Stimulated activated CD4-positive, alpha-beta T cell treated with anti-CD3 and anti-CD28 coated beads, Interleukin-12 subunit alpha, Interleukin-12 subunit beta, amount 100 ng/mL, for 4 hours (primary cell): ENCODE measurements at places on chromosomes 2 and 18.

DNA sequence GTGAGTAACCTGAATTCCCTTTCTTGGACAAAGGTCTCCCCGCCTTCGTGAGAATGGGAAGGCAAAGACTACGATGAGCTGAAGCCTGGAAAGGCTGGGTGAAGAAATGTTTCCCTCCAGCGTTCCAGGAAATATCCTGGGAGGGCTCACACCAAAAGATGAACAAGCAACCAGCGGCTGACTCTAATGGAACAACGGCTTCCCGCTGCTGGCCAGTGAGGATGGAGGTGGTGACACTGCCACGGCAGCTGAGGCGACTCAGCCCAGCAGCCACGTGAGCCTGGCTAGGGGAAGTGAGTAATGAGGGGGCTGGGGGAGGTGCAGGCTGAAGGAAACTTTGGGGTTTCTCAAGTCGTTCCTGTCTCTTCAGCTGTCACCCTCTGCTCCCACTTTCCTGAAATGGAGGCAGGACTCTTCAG is 105.0 kb upstream of the SMAD7 start:
- peak; percentile 19 for DNase-seq

DNA sequence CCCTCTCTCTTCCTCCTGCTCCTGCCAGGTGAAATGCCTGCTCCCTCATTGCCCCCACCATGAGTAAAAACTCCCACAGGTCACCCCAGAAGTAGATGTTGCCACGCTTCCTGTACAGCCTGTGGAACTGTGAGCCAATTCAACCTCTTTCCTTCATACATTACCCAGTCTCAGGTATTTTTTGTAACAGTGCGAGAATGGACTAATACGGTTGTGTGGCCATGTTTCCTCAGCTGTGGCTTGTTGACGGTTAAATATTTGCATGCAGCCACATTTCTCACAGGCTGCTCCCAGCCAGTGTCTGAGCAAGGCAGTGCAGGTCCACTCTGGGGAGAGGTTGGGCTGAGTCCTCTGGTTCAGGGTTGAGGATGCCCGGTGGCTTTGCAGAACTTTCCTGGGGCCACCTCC is 27.8 kb upstream of the COPS8 start:
- no peak for DNase-seq

GRCh38 chr18:28147674-28148171 is 29.2 kb downstream of the CDH2 start:
- no peak for DNase-seq

GRCh38 chr2:67858886-67859285 is 203.9 kb downstream of the C1D start:
- no peak for DNase-seq

DNA sequence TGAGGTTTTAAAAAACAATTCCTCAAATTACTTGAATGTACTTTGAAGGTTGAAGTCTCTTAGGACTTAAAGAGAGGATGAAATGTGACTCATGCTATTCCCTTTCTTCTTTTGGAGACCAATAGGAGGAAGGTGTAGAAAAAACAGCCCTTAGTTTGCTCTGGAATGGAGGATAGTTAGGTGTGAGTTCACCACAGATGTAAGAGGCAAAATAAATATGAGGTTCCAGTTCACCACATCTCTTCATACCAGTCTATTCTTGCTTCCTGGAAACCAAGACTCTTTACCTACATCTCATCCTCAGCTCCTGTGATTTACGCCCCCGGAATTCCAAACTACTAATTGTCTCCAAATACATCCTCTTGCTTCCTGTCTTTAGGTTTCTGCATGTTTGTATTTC is 77.5 kb upstream of the TTC21B start:
- no peak for DNase-seq

DNA sequence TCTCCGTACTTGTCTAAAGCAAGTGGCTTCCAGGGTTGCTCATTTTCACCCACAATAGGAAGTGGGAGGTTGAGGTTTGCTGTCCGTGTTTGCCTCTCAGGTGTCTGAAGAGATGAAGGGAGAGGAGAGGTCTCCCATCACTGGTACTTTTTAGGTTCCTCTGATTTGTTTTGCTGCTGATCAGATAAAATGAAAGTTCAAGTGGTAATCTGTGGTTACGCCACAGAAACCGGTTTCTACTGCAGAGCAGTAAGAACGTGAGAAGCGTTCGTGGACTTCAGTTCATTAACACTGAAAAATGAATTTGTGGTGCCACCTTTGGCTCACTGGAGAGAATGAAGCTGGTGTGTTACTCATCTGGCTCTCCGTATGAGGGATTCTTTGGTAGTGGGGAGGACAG is 118.2 kb downstream of the GBX2 start:
- DNase-seq = no peak

DNA sequence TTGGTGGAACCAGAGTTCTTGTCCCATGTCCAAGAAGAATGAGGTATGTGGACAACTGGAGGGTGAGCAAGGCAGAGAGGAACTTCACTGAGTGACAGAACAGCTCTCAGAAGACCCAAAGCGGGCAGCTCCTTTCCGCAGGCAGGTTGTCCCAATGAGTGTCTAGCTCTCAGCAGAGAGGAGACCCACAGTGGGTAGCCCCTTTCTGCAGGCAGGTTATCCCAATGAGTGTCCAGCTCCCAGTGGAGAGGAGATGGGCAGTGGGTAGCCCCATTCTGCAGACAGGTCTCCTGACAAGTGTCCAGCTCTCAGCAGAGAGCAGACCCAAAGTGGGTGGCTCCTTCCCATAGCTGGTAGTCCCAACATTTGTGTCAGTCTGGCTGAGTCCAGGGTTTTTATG is 69.6 kb downstream of the SRBD1 start:
- no peak for DNase-seq

DNA sequence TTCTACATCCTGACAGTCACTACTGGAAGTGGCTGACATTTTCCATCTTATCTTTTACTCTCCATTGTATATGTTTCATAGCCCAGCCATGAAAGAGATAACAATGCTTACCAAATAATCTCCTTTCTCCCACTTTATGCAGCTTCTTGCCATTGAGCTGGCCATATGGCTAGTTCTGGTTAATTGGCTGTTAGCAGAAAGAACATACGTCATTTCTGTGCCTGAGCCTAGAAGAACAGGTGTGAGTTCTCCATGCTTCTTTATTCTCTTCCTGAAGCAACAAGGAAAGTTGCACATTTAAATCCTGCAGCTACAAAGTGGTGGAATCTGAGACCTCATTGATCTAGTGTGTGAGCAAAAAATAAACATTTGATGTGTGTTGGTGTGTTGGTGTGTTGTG is 82.0 kb upstream of the FSHR start:
- no peak for DNase-seq

DNA sequence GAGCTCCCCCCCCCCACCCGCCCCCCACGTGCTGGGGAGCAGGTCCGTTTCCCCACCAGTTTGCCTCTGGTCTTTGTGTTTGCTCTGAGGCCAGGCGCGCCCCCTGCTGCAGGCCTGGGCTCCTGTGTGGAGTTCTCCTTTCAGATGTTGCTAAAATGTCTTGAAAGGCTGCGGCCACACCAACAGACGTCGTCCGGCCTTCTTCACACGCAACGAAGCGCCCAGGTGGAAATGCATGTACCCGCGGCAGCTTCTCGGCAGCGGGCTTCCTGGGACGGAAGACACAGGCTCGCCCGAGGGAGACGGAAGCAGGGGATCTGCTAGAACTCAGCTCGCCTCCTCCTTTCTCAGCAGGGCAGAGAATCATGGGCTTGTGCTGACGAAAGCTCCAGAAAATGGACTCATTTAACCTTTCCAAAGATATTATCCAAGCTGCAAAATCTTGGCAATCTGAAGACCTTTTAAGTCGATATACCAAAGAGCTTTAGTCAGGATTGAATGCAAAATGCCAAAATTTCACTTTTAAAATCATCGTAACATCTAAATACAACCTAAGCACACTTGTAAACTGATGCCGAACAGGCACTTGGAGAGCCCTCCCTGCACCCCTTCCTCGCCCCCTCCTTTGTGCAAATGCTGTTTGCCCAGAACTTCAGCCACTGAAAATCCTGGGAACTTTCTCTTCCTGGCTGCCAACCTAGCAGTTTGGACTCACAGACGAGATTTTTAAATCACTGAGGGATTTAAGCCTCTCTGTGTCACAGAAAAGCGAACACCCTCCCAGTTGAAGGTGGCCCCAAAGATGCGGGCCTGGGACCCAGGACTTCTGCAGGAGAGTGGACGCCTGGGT is 125.5 kb upstream of the ZNF516 start:
- DNase-seq = peak; percentile 15

GRCh38 chr2:237571551-237571950 is 5.2 kb downstream of the PRLH start:
- no peak for DNase-seq

- no peak for DNase-seq
Observed at GRCh38 chr2:68256093-68256450, 3.7 kb upstream of the PPP3R1 start.

DNA sequence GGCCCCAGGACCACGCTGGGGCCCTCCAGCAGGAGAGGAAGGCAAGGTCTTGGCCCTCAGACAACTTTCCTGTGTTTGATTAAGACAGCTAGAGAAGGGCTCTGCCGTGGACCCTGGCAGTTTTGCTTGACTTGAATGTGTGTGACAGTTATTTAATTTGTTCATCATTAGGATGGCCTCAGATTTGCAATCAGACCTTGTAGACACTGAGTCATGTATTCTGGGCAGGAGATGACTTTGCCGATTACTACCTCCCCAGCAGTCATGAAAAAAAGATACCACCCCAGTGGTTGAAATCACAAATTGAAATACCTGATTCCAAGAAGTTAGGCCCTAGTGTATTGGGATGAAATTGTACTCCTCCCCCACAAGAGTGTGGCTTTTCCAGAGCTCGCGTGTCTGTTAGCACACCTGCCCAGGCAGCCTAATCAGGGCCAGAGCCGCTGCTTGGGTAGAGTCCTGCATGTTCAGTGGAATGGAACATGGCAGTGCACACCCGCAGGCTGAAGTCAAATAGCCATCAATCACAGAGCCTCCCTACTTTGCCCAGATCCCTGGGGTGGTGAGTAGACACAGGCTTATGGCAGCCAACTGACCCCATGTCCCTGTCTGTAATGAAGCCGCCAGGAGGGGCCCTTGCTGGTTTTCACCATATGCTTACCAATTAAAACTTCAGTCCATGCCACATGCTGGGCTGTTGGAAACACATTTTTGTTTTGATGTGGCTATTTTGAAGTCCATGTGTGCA is 122.5 kb downstream of the TPGS2 start:
- no peak for DNase-seq

DNA sequence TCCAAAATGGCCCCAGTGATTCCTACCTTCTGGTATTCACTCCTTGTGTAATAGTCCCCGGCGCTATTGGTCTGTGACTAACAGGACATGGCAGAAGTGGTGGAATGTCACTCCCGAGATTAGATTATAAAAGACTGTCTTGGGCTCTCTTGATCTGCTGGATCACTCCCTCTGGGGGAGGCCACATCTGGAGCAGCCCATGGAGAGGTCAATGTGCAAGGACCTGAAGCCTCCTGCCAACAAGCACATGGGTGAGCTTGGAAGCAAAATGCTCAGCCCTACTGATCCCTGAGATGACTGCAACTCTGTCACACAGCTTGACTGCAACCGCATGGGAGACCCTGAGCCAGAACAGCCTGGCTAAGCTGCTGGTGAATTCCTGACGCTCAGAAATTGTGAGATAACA is 94.3 kb upstream of the GLI2 start:
- no peak for DNase-seq

GRCh38 chr2:23605236-23605635 is 220.3 kb downstream of the KLHL29 start:
- no peak for DNase-seq

DNA sequence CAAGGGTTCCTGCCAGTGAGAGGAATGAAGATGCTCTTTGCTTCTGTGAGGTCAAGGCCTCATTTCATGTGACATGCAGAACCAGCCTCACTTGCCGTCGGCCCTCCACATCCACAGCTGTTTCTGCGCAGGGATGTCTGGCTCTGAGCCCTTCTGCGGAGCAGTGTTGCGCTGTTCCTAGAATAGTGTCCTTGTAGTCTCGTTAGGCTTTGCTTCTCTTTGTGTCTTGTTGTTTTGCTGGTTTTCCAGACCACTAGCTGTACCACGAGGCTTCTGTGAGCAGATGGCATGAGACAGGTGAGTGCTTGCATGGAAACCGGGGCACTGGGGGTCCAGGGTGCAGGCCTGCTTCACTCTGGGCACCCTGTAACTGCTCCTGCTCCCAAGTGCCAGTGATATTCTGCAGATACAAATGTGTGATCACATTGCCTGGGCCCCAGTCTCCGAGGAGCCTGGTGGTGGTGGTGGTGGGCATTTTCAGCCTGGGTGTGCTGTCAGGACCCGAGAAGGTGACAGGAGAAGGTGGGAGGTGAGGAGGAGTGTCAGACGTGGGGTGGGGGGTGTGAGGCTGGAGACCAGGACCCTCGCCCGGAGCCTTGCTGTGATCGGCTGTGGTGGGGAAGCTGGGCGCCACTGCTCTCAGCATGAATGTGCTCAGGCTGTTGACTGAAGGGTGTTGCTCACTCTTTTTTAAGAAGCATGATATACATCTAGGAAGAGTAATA is 34.3 kb downstream of the LDLRAD4 start:
- DNase-seq = no peak

DNA sequence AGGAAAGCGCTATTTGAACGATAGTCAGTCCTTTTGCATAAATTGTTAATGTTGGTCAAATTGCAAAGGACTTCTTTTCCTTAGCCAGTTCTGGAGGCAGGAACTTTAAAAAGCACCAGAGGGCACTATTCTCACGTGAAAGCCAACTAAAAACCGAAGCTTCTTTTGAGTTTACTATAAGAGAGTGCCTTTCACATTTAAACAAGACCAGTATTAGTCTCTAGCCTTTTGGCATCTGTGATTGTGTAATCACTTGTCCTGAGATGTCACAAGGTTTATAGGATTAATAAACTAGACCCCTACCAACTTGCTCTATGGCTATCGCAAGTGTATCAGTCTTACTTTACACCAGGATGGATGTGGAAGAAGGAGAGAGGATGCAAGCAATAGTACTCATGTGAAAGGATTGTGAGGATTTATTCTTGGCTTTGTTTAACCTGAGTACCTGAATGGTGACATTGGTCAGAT is 14.4 kb upstream of the STAT4 start:
- no peak for DNase-seq

DNA sequence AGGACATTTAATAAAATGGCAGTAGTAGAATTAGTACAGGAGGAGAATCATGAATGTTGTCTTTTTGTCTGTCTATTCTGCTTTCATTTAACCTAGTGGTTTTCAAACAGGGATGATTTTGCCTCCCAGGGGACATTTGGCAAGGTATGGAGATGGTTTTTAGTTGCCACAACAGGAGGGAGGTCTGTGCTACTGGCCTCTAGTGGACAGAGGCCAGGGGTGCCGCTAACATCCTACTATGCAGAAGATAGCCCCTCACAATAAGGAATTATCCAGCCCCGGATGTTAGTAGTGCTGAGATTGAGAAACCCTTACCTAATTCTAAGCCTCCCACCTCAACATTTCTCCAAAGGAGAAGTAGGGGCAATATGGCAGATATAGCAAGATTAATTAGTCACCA is 18.3 kb downstream of the FASTKD2 start:
- no peak for DNase-seq

GRCh38 chr2:197998702-197999101 is 194.3 kb downstream of the PLCL1 start:
- no peak for DNase-seq

GRCh38 chr2:60280238-60280637 is 273.2 kb downstream of the BCL11A start:
- no peak for DNase-seq
